Tibial artery (tissue), 4 donors: ENCODE measurements at places on chromosomes 16 and 17.

DNA sequence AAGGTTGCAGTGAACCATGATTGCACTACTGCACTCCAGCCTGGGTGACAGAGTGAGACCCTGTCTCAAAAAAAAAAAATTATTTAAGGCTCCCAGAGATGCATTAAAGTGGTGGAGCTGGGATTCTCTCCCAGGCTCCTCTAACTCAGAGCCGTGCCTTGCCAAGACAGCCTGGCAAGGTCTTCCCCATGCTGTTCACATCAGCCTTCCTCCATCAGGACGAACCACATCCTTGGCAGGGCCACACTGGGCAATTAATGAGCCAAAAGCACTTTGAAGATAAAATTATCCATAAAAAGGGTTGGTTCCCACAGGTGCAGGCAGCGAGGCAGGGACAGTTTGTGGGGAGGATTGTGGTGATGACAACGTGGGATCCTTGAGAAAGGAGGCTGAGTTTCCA is 19.8 kb upstream of the BBS2 start:
- no peaks in the 10 kb centered on the region for H3K4me1 ChIP-seq
- DNase-seq: no peak
- no peak overlapping the region for H3K4me3 ChIP-seq
- H3K27me3 ChIP-seq: peaks cover 16% of the 10 kb centered on the region
- H3K36me3 ChIP-seq: no peaks in the 10 kb centered on the region
- H3K27ac ChIP-seq: no peak overlapping the region

DNA sequence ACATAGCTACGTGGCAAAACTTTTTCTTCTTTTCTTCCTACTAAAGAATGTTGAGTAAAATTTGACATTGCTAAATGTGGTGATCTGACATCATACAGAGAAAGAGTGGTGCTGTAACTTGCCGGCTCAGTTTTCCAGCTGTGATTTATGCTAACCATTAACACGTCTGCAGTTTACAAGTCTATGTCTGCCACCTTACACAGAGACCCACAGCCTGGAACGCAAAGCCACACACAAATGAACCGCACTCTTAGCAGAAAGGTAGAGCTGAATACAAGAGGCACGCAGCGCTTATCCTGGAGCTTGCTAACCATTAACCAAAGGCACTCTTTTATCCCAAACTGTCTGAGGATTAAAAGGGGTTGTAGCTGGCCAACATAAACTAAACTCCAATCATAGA is 31.9 kb downstream of the CACNG1 start:
- H3K27me3 ChIP-seq: no peaks in the 10 kb centered on the region
- H3K36me3 ChIP-seq: peaks cover 7% of the 10 kb centered on the region
- no peak for DNase-seq
- no peak overlapping the region for H3K4me3 ChIP-seq

DNA sequence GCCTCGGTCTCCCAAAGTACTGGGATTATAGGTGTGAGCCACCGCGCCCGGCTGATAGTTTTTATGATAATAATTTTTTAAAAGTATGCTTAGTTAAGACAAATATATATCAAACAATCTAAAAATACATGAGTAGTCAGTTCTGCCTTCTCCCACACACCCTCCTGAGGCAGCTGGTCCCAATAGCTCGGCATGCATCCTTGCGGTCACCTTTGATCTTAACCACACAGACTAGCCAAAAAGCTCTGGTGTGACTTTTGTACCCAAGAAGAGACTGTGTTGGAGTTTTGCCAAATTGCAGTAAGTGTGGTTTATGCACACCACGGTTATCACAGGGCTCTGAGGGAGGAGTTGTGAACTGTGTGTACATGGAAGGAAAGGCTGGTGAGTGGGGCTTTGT is 25.6 kb downstream of the ATP6V0A1 start:
- H3K27me3 ChIP-seq: no peaks in the 10 kb centered on the region
- H3K36me3 ChIP-seq: peaks cover 94% of the 10 kb centered on the region
- no peak for DNase-seq
- H3K27ac ChIP-seq: no peak overlapping the region

DNA sequence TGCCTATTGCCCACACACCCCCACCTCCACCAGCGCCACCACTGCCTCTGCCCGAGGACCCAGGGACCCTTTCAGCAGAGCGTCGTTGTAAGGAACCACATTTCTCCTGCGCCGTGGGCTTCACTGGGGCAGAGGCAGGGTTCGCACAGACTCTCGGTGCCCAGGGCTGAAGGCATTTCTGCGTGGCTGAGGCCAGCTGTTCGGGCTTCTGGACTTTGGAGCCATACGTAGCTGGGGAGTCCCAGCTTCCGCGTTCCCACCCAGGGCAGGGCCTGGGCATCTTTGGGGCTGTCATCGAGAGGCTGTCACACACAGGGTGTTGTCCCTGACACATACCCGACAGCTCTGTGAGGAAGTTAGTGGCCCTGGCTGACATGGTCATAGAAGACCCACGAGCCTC is 16.0 kb upstream of the SMIM5 start:
- no peak overlapping the region for H3K27ac ChIP-seq
- no peak for DNase-seq
- no peak overlapping the region for H3K4me3 ChIP-seq
- H3K36me3 ChIP-seq: peaks cover 88% of the 10 kb centered on the region

- H3K4me1 ChIP-seq: no peaks in the 10 kb centered on the region
- H3K4me3 ChIP-seq: peak overlapping the region; percentile 74
- no peaks in the 10 kb centered on the region for H3K27me3 ChIP-seq
- H3K27ac ChIP-seq: peak overlapping the region; percentile 94
Measured at GRCh38 chr16:57244463-57244766, 644 bp upstream of the ARL2BP start.

- DNase-seq: no peak
- no peaks in the 10 kb centered on the region for H3K27me3 ChIP-seq
- H3K36me3 ChIP-seq: peaks cover 33% of the 10 kb centered on the region
- H3K27ac ChIP-seq: peak overlapping the region; percentile 28
- peaks cover 7% of the 10 kb centered on the region for H3K4me1 ChIP-seq
Measured at GRCh38 chr17:82907797-82908542, 68.1 kb upstream of the ZNF750 start.

- H3K4me1 ChIP-seq: no peaks in the 10 kb centered on the region
- no peaks in the 10 kb centered on the region for H3K36me3 ChIP-seq
- H3K27ac ChIP-seq: no peak overlapping the region
- H3K27me3 ChIP-seq: no peaks in the 10 kb centered on the region
Measured at GRCh38 chr16:71408536-71408935, 33.3 kb downstream of the TLE7 start.

GRCh38 chr17:70034158-70034557 is 40.9 kb upstream of the KCNJ16 start:
- H3K36me3 ChIP-seq: no peaks in the 10 kb centered on the region
- H3K4me3 ChIP-seq: no peak overlapping the region
- no peak overlapping the region for H3K27ac ChIP-seq
- no peaks in the 10 kb centered on the region for H3K27me3 ChIP-seq
- DNase-seq: no peak

DNA sequence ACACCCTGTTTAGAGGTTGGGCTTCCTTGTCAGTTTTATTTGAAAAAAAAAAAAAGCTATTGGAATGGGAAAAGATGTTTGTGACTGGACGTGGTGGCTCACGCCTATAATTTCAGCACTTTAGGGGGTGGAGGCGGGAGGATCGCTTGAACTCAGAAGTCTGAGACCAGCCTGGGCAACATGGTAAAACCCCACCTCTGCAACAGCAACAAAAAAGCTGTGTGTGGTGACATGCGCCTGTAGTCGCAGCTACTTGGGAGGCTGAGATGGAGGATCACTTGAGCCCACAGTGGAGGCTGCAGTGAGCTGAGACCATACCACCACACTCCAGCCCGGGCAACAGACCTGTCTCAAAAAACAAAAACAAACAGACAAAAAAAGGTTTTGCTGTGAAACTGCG is 66.1 kb upstream of the SIAH1 start:
- DNase-seq: no peak
- H3K27me3 ChIP-seq: no peaks in the 10 kb centered on the region
- H3K4me3 ChIP-seq: no peak overlapping the region
- no peaks in the 10 kb centered on the region for H3K4me1 ChIP-seq
- no peaks in the 10 kb centered on the region for H3K36me3 ChIP-seq

DNA sequence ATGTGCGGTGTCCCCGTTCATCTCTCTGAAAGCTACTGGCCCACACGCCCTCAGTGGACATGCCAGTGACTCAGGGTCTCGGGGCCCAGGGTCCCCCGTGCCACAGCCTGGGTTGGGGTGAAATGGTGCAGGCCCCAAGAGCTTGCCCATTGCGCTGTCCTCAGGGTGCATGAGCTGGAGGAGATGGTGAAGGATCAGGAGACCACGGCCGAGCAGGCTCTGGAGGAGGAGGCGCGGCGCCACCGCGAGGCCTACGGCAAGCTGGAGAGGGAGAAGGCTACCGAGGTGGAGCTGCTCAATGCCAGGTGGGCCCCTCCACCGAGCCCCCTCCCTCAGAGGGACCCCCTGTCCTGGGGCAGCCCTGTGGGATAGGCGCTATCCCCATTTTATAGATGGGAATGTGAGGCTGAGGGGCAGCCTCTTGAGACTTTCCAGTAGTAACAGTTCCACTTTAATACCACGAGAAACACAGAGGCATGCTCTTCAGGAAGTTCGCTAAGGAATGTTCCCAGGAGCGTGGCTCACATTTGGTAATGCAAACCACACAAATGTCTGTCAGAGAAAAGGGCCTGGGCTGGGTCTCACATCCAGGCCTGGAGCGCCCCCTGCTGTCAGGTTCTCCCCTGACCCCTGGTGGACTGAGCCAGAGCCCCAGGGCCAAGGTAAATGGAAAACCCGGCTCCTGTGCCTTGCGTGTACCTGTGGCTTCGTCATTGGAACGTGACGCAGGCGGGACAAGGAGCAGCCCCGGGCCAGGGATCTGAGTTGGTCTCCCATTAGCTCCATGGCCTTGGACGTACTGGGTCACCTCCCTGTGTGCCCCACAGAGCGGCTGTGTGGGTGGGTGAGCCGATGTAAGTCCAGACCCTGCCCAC is 133.7 kb downstream of the RAB11FIP4 start:
- no peak overlapping the region for H3K27ac ChIP-seq
- no peak overlapping the region for H3K4me3 ChIP-seq
- H3K27me3 ChIP-seq: peaks cover 13% of the 10 kb centered on the region
- DNase-seq: peak; percentile 90
- H3K36me3 ChIP-seq: peaks cover 13% of the 10 kb centered on the region

DNA sequence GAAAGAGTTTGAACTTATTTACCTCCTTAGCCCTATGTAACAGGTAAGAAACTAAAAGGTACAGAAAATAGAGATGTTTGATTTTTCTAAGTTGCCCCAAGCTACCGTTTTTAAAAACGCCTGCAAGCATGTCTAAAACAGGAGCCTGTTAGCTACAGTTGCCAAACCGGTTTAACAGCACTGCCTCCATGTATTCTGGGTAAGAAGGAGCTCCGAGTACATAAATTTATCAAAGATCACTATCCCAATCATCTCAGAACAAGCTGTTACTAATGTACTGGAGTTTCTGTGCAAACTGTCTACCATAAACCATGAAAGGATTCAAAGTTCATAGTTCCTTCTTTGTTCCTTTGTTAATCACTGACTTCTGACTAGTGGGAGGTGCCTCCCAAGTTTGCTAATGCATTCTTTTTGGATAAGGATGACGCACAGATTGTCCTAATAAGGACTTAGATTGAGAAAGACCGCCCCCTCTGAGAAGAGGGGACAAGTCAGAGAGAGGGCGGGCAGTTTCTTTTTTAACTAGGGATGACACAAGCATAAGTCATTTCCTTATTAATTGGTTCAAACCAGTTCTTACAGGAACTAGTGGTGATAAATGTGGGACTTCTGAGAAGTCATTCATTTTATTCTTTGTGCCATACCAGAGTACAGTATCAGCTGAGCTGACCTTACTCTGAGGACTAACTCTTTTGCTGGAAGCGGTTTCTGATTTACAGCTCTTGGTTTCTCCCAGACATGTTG is 55.3 kb downstream of the TUBD1 start:
- H3K36me3 ChIP-seq: peaks cover 28% of the 10 kb centered on the region
- peak overlapping the region; percentile 63 for H3K4me3 ChIP-seq
- H3K4me1 ChIP-seq: peaks cover 10% of the 10 kb centered on the region

DNA sequence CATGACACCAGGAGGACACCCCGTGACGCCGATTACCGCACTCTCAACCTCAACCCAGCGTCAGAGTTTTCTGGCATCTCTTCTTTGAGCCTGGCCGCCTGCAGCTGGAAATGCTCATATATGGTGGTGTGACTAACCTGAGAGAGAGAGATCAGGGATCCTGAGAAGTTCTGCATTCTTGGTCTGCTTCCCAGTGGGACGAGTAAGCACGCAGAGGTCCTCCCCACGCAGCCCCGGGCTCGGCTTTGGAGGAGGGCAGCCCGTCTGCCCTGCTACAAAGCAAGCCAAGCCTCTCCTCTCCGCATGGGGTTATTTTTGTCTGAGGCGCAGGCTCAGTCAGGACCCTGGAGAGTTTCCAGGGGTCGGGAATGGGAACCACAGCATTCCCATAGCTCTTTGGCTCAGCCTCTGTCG is 16.5 kb downstream of the CRISPLD2 start:
- no peaks in the 10 kb centered on the region for H3K27me3 ChIP-seq
- peak; percentile 97 for DNase-seq
- H3K27ac ChIP-seq: peak overlapping the region; percentile 85
- H3K4me1 ChIP-seq: peaks cover 79% of the 10 kb centered on the region

- H3K27ac ChIP-seq: no peak overlapping the region
- peaks cover 6% of the 10 kb centered on the region for H3K4me1 ChIP-seq
- H3K4me3 ChIP-seq: no peak overlapping the region
Measured at GRCh38 chr17:41417576-41418015, 6.8 kb downstream of the KRT37 start.

GRCh38 chr16:17657045-17657444 is 186.3 kb upstream of the XYLT1 start:
- no peaks in the 10 kb centered on the region for H3K36me3 ChIP-seq
- DNase-seq: no peak
- H3K27me3 ChIP-seq: peaks cover 7% of the 10 kb centered on the region
- H3K4me3 ChIP-seq: no peak overlapping the region

- H3K36me3 ChIP-seq: no peaks in the 10 kb centered on the region
- DNase-seq: no peak
- no peaks in the 10 kb centered on the region for H3K27me3 ChIP-seq
Measured at GRCh38 chr16:56888806-56889205, 23.8 kb downstream of the SLC12A3 start.

DNA sequence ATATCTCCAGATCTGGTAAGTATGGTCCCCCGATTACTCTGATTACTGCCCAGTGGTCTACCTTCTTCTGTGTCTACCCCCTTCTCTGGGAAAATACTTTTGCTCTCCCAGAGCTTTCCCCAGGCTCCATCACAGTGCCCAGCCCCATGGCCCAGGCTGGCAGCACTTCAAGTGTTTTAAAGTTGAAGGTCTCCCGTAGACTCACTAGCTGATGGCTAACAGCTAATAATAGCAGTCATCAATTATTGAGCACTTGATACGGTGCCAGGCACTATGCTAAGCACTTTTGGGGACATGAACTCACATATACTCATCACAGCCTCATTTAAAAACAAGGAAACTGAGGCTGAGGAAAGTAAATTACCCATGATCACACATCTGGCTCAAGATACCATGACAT is 33.4 kb downstream of the DCUN1D3 start:
- no peaks in the 10 kb centered on the region for H3K27me3 ChIP-seq
- DNase-seq: no peak
- H3K27ac ChIP-seq: peak overlapping the region; percentile 74
